ENCODE measurements at places on chromosomes 11 and 22.

DNA sequence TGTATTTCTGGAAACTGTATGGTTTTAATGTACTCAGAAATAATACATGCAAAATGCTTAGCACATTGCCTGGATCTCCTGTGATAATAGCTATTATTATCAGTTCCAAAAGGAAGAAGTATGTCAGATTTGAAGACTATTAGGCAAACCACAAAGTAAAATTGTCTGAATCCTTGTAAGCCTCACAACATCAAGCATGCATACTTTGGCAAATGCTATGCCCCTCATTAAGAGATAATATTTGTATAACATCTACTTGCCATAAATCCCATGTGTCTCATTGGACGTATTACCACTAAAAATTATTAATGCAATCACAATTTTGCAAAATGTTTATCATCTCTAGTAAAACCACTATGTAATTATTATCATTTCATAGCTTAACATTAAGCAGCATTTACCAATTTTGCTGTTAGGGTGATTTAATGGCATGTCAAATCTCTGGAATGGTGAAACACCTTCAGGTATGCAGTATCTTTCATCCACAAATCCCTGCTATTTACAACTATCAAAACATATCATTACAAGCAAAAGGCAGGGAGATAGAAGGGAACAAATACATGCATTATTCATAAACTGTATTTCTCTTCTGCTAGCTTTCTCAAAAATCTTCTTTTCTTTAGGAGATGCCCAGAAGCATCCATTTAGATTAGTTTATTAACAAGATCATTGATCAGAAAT lies 974.6 kb upstream of the RAG2 start:
- no peak for DNase-seq

GRCh38 chr11:134679592-134679991 lies 267.6 kb upstream of the B3GAT1 start:
- DNase-seq, result no peak

DNA sequence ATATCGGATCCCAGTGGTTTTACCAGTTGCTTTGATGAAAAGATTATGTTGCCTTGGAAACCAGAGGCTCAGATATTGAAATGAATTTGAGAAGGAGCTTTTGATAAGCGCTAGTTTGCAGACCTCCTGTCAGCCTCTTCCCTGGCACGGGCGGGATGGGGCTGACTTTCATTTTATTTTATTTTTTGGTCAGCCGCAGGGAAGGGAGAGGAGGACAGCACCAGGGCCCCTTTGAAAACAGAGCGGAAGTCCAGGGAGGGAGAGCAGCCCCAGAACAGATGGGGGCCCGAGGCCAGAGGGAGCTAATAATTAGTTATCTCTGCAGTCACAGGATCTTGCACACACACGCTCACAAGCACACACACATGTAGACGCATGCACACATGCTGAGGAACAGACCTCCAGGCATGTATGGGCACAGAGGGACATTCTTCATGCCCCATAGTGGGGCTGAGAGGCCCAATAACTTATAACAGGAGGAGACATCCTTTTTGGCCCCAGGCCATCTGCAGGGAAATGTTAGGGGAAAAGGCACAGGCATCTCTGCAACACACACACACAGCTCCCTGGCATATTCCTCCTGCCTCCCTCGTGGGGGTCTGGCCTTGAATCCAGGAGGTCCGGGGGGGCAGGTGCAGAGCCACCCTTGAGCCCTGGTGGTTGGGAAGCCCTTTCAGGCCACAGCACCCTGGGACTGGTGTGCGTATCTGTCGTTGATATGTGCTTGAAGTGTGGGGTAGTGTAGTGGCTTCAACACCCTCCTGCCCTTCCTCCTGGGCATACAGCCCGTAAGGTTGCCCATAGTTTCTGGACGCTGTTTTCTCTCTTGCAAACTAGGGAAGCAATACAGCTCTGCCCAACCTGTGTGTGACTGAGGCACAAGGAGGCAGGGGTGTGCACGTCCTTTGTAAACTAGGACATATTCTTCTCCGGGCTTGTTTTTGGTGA lies 117.3 kb downstream of the CEP164 start:
- no peak for DNase-seq

DNA sequence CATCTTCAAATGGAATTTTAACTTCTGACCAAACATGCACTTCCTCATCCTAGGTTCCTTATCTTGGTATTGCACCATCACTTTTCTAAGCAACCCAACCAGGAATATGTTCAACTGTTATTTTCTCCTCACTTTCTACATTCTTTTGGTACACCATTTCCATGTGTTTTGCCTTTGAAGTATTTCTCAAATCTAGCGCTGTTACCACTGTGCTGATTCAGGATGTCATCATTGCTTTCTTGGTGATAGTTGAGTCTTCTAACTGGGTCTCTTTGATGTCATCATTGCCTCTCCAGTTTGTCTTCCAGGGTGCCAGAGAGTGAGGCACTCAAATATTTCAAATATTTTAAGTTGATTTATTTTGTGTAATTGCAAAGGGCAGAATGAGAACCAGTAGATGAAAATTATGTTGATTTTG lies 47.5 kb downstream of the HORMAD2 start:
- DNase-seq, result no peak

DNA sequence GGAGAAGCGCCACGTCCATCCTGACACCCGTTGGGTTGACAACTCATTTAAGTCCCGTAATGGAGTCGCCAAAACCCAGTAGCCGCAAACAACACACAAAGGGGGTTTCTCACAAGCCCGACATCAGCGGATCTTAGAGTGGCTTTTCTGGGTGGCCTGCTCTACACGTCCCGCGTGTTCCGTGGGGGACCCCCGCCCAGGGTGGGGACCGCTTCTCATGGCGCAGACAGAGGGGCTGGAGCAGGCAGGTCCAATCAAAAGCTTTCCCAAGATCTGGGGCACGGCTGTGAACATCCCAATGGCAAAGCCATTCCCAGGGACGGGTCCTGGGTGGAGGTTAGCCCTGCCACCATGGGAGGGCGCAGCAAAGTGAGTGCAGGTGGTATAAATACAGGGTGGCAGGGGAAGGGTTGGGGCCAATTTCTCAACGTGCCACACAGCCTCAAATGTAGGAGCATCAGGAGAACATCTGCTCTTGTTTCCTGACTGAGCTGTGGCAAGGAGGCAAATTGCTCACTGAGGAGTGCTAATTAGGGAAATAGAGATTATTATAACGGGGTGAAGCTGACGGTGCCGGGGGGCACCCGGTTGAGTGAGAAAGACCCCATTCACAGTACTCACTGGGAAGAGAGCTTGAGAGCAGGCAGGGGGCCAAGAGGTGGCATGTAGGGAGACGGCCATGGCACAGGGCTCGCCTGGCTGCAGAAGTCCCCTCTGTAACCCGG lies 1447.2 kb downstream of the TBC1D22A start:
- DNase-seq, result no peak

DNA sequence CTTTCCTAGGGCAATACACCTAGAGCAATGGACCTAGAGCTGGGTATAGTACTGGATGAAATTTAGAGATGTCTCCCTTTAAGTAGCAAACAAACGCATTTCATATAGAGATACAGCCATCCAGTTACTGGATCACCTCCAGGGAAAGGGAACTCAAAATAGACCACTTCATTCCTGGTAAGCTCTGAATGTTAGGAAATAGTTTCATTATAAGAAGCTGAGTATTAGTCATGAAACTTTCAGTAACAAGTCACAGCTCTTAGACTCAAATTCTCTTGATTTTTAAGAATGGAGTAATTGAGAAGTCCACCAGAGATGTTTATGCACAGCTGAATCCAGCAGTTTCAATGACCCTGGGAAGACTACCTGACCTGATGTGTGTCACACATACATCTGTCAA lies 221.9 kb downstream of the FAM76B start:
- DNase-seq, result no peak

DNA sequence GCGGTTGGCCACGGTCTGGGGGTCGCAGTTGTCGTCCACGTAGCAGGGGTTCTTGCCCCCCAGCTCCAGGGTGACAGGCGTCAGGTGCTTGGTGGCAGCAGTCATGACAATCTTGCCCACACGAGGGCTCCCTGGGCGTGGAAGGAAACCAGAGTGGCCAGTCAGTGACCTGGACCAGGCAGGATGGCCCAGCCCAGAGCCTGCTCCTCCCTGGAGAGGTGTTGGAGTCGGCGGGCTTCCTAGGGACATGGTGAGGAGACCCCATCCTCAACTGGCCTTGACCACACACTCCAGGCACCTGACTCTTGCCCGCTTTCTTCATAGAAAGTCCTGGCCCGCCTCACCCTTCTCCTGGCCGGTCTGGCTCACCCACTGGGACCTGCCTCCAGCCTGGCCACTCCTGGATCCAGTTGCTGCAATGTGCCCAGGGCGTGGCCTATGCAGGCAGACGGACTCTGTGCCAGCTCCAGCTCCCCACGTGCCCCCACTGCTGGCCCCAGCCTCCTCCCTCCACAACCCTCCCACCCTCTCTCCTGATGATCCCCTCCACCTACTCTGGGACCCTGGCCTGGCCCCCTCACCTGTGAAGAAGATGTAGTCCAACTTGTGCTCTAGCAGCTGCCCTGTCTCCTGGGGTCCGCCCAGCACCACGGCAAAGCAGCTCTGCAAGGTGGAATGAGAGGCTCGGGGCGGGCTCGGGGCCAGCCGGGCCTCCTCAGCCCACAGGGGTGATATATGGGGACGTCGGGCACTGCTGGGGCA lies 8.7 kb downstream of the ALDH3B2 start:
- DNase-seq, result no peak

- DNase-seq, result no peak
These were observed 1.1 kb downstream of the FEN1 start for GRCh38 chr11:61793829-61794204.

- DNase-seq, result no peak
These were observed 150.9 kb downstream of the CACNA1I start for GRCh38 chr22:39721206-39722031.

DNA sequence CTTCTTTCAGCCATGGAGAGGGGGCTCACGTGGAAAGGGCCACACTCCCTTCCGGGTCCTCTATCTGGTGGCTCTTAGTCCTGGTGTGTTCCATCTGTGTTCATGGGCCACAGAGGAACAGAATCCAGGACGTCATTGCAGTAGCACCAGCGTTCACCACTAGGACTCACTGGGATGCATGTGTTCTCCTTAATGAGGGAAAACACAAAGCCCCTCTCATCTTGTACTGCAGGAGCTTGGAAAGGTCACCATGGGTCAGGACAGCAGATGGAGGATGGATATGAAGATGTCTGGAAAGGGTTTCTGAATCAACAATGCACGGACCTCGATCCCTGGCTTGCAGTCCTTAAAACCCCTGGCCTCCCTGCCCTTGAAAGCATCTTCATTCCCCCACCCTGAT lies 113.8 kb upstream of the THY1 start:
- no peak for DNase-seq

Data from Kasumi-1 (cell line).